ENCODE measurements at places on chromosomes 1 and 21.

DNA sequence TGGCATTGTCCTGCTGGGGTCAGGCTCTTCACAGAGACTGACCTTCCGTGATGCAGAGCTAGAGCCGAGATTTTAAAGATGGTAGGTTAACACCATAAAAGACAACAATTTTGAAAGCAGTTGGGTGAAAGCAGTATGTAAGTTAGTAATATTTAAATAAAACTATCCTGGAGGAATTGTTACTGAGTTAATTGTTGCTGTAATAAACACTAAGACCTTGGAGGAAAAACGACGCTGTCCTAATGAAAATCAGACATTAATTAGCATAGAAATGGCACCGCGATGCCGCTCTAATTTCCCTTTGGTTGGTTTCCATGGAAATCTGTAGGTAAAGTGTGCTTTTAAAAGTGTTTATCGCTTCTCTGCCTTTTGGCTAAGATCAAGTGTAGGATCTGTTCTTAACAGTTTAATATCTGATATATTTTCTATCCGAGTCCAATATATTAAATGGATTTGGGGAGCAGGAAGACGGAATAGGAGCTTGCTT, 745 bp upstream of the ANP32E start:
- no peak for DNase-seq

- no peak for DNase-seq
Observed at GRCh38 chr1:97069312-97069711, 347.7 kb downstream of the PTBP2 start.

GRCh38 chr1:44537956-44538355, 132.9 kb downstream of the RNF220 start:
- no peak for DNase-seq

GRCh38 chr1:227004796-227005195, 64.7 kb downstream of the COQ8A start:
- DNase-seq = no peak

DNA sequence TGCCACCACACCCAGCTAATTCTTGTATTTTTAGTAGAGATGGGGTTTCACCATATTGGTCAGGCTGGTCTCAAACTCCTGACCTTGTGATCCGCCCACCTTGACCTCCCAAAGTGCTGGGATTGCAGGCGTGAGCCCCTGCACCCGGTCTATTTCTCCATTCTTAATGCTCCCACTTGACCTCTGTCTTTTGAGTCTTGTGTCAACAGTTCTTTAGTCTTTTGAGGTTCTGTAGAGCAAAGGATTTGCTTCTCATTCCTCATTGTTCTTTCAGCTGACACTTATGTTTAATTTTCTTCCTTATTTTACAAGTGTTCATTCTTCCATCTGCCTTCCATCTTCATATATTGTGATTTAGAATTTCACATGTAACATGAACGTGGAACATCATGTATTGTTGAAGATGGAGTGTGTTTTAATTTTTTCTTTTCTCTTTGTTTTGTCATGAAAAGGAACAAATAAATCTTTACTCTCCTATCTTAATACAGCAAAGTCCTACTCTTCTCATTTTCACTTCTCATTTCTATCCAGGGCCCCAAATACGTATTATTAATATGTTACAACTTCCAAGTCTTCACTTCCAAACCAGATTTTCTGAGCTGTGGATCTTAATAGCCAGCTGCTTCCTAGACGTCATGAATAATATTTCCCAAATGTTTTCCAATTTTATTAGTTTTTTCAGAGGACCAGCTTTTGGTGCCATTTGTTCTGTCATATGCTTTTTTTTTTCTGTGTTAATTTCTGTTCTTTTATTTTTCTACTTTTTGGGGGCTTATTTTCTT, 16.9 kb downstream of the MTF2 start:
- DNase-seq = no peak

- DNase-seq = no peak
Observed at GRCh38 chr1:83808536-83808935, 190.4 kb downstream of the TTLL7 start.

DNA sequence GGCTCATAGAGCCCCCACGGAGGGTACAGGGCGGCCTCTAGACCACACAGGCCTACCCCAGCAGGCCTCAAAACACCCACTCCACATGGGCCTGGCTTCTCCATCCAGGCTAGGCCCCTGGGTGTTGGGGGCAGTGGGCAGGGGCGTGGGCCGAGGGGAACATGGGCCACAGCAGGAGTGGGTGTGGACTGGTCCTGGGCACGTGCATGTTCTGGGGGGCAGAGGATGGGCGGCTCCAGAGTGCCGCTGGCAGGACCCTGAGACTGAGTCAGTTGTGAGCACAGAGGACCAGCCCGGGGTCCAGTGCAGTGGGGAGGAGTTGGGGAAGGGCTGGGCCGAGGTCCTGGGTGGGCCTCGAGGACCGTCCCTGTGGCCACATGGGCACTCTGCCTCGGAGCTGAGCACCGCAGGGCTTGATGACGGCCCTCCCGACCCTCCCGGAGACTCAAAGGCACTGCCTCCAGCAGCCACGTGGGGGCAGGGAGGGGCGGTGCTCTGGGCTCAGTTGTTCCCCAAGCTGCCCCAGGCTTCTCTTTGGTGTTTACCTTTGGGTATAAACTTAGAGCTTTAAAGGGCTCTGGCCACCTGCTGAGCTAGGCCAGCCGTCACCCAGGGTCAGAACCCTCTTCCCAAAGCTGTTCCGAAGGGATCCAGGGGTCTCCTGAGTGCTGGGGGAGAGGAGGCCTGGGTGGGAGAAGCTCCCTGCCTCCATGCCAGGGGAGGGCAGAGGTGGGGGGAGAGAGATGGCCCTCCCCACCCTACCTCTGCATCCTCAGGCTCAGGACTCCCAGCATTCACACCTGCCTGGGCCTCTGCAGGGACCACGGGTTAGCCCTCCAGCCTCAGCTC, 79.9 kb downstream of the MORN1 start:
- DNase-seq = peak; percentile 58

GRCh38 chr1:82823876-82824275, 1023.1 kb downstream of the ADGRL2 start:
- DNase-seq = no peak

- DNase-seq = peak; percentile 64
Observed at GRCh38 chr1:23836037-23836436, 10.8 kb upstream of the HMGCL start.

DNA sequence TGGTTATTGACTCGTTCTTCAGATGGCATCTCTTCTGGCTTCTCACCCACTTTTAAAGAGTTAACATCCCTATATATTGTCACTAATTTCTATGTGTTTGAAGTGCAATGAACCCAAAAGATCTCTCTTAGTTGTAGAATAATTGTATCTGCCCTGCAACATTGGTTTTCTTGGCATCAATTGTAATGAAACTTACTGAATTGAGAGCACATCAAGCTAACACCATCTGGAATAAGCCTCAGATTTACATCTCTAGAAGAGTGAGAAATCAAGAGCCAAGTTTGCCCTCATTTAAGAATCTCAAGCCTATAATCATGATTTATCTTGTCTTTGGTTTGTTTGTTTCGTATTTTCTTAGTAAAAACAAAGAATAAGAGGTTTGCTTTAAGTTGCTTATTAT, 372.6 kb upstream of the LRRC7 start:
- no peak for DNase-seq

DNA sequence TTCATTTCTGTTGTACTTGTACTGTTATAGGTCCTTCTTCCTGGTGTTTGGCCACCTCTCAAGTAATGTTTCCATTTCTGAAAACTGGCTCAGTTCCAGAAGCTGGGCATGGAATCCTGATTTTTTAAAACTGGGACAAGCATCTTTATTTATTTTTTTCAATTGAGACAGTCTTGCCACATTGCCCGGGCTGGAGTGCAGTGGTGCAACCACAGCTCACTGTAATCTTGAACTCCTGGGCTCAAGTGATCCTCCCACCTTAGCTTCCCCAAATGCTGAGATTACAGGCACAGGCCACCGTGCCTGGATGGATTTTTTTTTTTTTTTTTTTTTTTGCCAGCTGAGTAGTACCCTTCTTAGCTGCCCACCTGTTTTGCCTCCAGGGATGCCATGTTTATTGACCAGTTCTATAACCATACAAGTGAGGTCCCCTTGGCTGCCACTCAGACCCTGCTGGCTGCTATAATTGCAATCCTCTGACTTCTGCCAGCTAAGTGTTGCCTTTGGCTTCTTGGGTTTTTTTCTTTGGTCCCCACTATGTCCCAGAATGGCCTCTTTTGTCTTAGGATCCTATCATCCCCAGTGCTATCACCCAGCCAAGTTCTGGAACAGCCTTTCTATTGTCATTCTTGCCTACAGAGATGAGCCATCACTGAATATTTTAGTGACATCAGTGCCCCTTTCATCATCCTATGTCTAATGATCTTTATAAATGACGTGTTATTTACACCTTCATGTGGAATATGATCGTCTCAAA, 3.9 kb upstream of the DIP2A start:
- peak; percentile 22 for DNase-seq

GRCh38 chr1:246579818-246580217, 13.6 kb downstream of the CNST start:
- DNase-seq = no peak

DNA sequence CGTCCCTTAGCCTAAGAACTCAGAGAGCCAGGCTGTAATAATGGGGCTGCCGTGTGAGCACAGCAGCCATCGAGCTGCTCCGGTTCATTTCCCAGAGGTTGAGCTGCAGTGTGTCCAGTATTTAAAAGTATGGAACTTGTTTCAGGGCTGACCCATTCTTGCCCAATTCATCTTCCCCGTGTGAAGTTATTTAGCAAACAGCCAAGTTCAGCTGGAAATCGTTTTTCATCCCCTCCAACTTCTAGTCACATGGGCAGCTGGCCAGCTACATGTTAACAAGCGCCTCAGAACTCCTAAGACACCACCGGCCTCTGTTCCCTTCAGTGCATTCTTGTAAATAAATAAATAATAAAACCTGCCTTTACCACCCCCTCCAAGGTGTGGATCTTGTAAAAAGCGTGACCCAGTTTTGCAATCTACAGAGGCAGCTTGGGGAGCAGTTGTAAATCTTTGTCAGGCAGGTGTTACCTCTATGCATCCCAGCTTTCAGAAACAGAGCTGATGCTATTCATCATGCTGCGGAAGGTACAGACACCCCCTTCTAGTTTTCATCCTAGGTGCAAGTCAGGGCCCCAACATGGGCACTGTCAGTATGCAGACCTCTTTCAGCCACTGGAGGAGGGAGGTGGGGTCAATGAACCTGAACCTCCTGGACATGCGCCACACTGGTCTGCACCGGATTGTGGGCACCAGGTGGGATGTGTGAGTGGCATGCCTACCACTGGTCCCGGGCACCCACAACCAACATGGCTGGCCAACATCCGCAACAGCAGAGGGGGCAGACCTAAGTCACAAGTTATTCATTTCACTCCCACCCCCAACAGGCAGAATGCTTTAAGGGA, 18.7 kb upstream of the KNCN start:
- no peak for DNase-seq

DNA sequence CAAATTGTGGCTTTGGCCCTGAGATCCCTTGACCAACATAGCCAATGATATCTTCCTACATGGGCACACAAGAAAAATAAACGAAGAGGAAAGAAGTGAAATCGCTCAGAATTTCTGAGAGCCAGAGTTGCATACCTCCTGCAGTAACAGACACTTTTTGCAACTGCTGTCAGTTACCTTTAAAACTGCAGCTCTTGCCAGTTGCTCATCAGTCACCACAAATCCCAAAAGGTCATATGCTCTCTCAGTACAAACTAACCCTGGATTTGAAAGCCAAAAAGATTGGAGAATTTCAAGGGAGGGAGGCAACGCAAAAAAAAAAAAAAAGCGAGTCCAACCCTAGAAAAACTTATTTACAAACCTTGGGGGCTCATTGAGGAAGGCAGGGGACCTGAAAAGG, 47.2 kb upstream of the DNAH14 start:
- no peak for DNase-seq

GRCh38 chr1:237868817-237869600, 21.7 kb downstream of the ZP4 start:
- no peak for DNase-seq

- no peak for DNase-seq
Observed at GRCh38 chr1:212532469-212533147, 76.0 kb upstream of the ATF3 start.

GRCh38 chr1:40745176-40745575, 38.4 kb upstream of the KCNQ4 start:
- no peak for DNase-seq

DNA sequence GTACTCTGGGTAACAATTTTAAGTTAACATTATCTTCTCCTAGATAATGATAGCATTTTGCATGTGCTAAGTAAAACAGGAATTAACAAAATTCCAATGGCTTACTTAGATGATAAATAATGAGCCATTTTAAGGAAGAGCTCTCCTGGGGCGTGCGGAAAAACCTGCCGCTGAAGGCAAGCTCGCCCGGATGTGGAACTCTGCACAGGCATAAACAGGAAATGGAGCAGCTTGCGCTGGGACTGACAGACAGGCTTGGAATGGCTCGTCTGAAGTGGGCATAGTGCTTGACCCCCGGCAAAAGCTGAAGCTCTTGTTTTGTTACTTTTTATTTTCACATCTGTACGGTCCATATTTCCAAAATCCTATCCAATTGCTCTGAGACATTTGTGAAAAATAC, 169.2 kb downstream of the ZNF281 start:
- DNase-seq = no peak

DNA sequence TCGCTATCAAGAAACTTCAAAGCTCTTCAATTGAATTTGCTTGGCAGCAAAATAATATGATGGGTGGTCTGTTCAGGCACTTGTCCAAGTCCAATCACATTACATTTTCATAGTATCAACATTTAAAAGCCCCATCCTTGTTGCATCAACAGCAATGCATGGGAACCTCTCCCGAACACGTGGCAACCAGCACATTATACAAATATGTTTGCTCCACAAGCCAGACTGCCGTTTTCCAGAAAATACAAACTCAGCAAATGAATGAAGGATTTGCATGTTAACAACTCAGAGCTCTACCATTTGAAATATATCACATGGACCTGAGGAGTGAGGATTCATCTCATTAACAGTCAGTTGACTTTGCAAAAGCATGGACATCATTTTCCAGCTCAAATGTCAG, 20.0 kb upstream of the LYPLAL1 start:
- no peak for DNase-seq

GRCh38 chr1:66288048-66288447, 245.9 kb upstream of the SGIP1 start:
- no peak for DNase-seq

GRCh38 chr1:214021321-214021720, 33.5 kb downstream of the PROX1 start:
- DNase-seq = no peak

Measured in NB4 (cell line).